ENCODE measurements at places on chromosomes 2 and 18. TPM values are rescaled to one million over a fixed set of nuclear protein-coding genes. Genes with fewer than 3 reads are reported as not detected.
A peak's percentile ranks its signal among the peaks of the same experiment; 100 is the strongest.

DNA sequence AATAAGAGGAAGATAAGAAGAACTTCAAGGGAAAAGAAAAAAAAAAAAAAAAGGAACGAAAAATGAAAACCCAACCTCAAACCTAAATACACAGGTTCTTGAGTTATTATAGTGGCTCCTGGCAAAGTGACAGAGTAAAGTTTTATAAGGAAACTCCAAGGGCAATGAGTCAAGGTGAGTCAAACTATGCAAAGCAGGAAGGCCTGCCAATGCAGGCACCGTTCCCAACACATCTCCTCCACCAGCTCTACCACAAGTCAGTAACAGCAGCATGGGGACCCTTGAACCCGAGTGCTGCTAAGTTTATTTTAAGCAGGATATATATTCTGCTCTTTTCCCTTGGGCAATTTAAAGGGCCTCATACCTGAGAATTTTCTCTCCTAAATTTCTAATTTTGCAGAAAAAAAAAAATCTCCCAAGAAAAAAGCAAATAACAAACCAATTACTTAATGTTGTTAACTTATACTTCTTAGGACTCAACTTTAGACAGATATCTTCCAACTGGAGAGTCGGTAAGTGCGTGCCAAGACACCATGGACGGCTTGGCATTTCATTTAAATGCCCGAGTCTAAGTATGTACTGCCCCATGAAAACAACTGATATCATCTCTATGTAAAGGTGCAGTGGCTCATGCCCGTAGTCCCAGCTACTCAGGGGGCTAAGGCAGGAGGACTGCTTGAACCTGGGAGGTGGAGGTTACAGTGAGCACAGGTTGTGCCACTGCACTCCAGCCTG is 75.7 kb upstream of the TFCP2L1 start:
- peaks cover 74% of the 10 kb centered on the region for H3K36me3 ChIP-seq
- H3K4me3 ChIP-seq, result no peak overlapping the region
- no peaks in the 10 kb centered on the region for H3K27me3 ChIP-seq
- H3K4me1 ChIP-seq, result peaks cover 7% of the 10 kb centered on the region

DNA sequence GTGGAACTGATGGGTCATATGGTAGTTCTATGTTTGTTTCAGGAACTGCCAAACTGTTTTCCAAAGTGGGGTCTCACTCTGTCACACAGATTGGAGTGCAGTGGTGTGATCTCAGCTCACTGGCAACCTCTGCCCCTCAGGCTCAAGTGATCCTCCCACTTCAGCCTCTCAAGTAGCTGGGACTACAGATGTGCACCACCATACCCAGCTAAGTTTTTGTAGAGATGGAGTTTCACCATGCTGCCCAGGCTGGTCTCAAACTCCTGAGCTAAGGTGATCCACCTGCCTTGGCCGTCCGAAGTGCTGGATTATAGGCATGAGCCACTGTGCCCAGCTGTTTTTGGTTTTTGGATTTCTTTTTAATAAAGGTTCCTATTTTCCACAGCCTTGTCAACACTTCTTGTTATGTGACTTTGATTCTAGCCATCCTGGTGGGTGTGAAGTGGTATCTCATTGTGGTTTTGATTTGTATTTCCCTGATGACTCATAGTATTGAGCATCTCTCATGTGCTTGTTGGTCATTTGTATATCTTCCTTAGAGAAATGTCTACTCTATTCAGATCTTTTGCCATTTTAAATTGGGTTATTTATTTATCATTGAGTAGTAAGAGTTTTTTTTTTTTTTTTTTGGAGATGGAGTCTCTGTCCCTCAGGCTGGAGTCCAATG is 22.8 kb downstream of the NPC1 start:
- peaks cover 17% of the 10 kb centered on the region for H3K36me3 ChIP-seq
- H3K27ac ChIP-seq, result no peak overlapping the region
- peaks cover 22% of the 10 kb centered on the region for H3K4me1 ChIP-seq
- H3K27me3 ChIP-seq, result no peaks in the 10 kb centered on the region
- DNase-seq, result no peak
- H3K4me3 ChIP-seq, result no peak overlapping the region

DNA sequence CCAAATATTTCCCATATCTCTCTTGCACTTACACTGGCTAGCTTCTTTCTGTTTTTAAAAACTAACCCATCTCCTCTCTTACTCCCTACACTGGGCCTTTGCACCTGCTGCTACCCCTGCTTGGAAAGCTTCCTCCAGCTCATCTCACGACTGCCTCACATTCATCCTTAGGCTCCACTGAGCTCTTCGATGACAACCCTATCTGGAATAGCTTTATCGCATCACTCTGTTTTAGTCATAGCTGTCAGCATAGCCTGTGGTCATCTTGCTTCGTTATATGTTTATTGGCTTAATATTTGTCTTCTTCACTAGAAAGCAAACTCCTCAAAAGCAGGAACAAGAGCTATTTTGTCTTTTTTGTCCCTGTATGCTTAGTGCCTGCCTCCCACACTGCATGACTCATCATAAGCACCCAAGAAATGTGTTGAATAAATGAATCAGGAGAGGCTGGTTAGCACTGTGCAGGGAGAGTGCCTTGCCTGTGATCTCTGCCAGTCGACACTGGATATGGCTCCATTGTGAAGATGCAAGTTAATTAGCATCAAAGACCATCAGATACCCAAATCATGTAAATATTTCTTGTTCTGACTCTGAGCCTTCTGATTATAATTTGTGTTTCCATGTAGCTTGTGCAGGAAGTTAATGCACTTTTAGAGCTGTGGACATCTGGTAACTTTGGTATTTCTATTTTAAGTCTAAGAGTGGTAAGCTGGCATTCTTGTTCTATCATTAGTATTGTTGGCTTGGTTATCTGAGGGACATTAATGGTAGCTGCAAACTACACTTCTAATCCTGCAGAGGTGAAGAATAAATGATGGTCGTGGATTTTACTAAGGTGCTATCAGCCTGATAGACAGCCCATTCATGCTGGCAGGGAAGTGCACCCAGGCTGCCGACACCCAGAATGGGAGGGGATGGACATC is 10.3 kb upstream of the DYTN start:
- no peaks in the 10 kb centered on the region for H3K27me3 ChIP-seq
- no peak overlapping the region for H3K27ac ChIP-seq
- H3K36me3 ChIP-seq, result no peaks in the 10 kb centered on the region
- H3K4me3 ChIP-seq, result no peak overlapping the region

- no peak overlapping the region for H3K27ac ChIP-seq
- DNase-seq, result no peak
These were observed 51.5 kb downstream of the ETAA1 start for GRCh38 chr2:67448648-67449047.

DNA sequence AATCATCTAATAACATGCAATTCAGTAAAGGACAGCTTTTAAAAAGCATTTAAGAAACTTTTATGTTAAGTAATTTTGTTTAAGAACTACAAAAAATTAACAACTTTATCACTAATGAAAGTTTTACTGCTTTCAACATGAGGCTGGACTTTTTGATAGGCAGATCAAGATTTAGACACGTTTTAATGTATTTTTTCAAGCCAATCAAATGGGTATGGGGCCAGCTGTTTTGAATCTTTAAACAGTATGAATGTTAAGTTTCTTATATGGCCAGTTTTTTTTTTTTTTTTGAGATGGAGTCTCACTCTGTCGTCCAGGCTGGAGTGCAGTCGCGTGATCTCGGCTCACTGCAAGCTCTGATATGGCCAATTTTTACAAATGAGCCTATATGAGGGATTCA is 73.1 kb downstream of the ST6GAL2 start:
- no peak for DNase-seq
- no peaks in the 10 kb centered on the region for H3K4me1 ChIP-seq
- no peaks in the 10 kb centered on the region for H3K27me3 ChIP-seq
- no peak overlapping the region for H3K27ac ChIP-seq

GRCh38 chr2:26757873-26758789 is 6.0 kb upstream of the SLC35F6 start:
- H3K27me3 ChIP-seq, result no peaks in the 10 kb centered on the region
- H3K36me3 ChIP-seq, result no peaks in the 10 kb centered on the region
- peak; percentile 92 for DNase-seq
- peak overlapping the region; percentile 47 for H3K4me3 ChIP-seq

GRCh38 chr2:20616341-20616871 is 34.5 kb downstream of the HS1BP3 start:
- H3K27ac ChIP-seq, result peak overlapping the region; percentile 95
- DNase-seq, result no peak
- no peaks in the 10 kb centered on the region for H3K27me3 ChIP-seq
- H3K4me1 ChIP-seq, result peaks cover 74% of the 10 kb centered on the region

GRCh38 chr2:71720596-71721361 is 267.4 kb downstream of the DYSF start:
- DNase-seq, result peak; percentile 53
- no peaks in the 10 kb centered on the region for H3K36me3 ChIP-seq
- H3K4me1 ChIP-seq, result peaks cover 64% of the 10 kb centered on the region
- H3K27me3 ChIP-seq, result no peaks in the 10 kb centered on the region
- H3K27ac ChIP-seq, result no peak overlapping the region

DNA sequence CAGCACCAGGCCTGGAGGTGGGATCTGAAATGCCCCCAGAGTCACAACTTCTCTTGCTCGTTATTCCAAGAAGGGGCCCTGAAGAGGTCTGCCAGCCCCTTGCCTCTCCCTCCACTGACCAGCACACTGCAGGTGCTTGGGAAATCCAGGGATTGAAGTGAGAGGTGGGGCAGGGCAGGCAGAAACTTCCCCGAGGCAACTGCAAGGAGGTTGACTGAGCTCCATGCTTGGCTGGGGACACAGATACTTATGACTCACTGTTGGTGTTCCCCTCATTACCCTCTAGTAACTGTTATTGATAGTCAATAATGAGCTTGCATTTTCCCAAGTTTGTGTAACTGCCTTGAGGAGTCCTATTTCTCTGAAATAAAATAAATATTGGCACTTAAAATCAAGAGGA is 47.5 kb downstream of the MARCO start:
- H3K27me3 ChIP-seq, result no peaks in the 10 kb centered on the region
- no peak for DNase-seq
- no peak overlapping the region for H3K27ac ChIP-seq
- no peak overlapping the region for H3K4me3 ChIP-seq
- no peaks in the 10 kb centered on the region for H3K36me3 ChIP-seq
- no peaks in the 10 kb centered on the region for H3K4me1 ChIP-seq

Gene TUBA4B
- total RNA-seq, result 0.29 TPM

Gene PRKRA
- total RNA-seq, result 74.7 TPM

Gene FAM237A
- not detected for total RNA-seq

Data from HepG2 (cell line).